Activated CD4-positive, alpha-beta T cell treated with anti-CD3 and anti-CD28 coated beads, Interleukin-2, amount 10 ng/mL, durations not matched to agents 24 days and 14 days (primary cell): ENCODE measurements at places on chromosomes 4 and X. TPM values are rescaled to one million over a fixed set of nuclear protein-coding genes. Genes with fewer than 3 reads are reported as not detected.

DNA sequence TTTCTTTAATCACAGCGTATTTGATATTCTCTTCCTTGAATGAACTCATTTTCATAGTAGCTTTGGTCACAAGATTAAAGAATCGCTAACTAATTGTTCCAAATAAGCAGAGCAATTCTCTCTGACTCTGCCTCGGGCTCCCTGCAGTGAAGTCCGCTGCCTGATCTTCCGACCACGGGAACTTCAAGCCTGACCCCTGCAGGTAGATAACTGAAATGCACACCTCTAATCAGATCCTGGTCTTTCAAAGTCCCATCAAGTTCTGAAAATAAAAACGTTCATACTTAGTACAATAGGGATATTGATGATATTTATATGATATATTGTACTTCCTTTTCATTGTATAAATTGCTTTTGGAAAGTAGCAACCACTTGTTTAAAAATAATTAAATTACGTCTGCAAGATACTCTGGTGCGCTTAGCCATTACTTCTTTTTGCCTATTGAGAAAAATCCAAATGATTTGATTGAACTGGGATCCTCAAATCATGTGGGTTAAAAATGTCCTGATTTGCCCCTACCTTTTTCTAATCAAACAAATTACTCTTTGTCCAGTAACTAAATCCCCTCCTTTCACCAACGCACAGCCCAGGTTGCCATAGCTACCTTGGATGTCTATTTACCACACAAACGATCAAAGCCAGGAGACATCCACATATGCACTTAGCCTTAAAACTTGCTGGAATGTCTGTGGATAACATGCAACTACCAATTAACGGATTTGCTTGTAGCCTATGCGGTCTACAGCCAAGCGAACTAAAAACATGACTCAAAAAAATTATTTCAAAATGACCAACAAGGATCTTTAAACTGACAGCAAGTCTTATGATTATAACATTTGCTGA, 4.2 kb downstream of the MID1 start:
- peak; percentile 55 for DNase-seq

- DNase-seq = peak; percentile 87
Observed at GRCh38 chr4:139950568-139950967, 203.4 kb downstream of the MAML3 start.

DNA sequence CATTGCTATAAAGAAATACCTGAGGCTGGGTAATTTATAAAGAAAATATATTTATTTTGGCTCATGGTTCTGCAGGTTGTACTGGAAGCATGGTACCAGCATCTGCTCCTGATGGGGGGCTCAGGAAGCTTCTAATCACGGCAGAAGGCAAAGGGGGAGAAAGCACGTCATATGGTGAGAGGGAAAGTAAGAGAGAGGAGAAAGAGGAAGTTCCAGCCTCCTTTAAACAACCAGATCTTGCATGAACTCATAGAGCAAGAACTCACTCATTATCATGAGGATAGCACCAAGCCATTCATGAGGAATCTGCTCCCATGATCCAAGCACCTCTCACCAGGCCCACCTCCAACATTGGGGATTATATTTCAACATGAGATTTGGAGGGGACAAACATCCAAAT, 125.0 kb upstream of the GRPR start:
- no peak for DNase-seq

DNA sequence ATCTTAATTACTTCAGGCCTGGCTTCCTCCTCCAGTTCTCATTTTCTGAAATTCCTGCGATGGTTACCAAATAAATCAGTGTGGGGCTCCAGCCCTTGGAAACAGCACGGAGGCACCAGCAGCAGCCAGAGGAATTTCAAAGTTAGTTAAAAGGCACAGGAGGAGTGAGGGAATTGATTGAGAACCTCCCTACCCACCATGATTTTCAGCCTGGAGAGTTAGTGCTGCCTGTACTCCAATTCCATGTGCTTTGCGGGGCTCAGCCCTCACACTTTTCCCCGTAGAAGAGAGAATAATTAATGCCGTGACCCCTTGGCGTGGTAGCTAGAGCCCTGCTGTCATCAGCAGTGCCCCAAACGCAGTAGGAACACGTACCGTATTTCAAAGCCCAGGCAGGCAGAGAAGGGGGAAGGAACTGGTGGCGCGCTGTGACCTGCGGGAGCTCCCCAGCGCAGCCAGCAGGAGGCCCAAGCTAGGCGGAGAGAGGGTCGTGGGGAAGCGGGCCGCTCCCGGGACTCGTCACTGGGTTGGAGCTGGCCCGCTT, 84.0 kb upstream of the IGFBP7 start:
- no peak for DNase-seq

- no peak for DNase-seq
Observed at GRCh38 chr4:22410645-22411247, 105.1 kb downstream of the ADGRA3 start.

- no peak for DNase-seq
Observed at GRCh38 chrX:125210146-125210545, 109.5 kb upstream of the TEX13C start.

GRCh38 chr4:94507281-94507680, 55.5 kb downstream of the PDLIM5 start:
- no peak for DNase-seq

Gene CT45A8
- total RNA-seq = not detected in 2 replicates

- DNase-seq = no peak
Observed at GRCh38 chrX:124307253-124307907, 25.1 kb upstream of the TEX13D start.

- peak; percentile 68 for DNase-seq
Observed at GRCh38 chrX:100928660-100929613, at the start of gene XKRX. XKRX (minus strand) TSS chrX:100928917; CDS start chrX:100928304, 613 bp downstream.

- DNase-seq = no peak
Observed at GRCh38 chr4:43471950-43472349, 579.4 kb downstream of the GRXCR1 start.

Gene REPS2
- total RNA-seq = not detected in 2 replicates

Gene KLKB1
- total RNA-seq = 0.09 and 0.12 TPM in 2 replicates

GRCh38 chr4:40150932-40151331, 45.9 kb upstream of the RHOH start:
- DNase-seq = no peak

DNA sequence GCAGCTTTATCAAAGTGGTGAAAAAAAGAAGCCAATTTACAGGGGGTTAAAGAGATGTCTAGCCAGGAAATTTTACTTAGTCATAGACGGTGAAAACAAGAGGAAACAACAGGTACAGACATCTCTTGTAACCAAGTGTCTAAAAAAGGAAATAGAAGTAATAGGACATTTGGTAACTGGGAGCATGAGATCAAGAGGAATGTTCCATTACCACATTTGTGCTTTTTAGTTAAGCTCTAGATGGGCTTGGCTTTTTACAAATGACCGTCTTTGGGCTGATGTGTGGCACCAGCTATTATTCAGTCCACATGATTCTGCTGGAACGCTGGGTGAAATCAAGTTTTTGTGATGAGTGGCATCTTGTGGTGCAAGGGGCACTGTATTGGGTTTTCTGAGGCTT, 179.5 kb downstream of the SMIM20 start:
- DNase-seq = no peak

DNA sequence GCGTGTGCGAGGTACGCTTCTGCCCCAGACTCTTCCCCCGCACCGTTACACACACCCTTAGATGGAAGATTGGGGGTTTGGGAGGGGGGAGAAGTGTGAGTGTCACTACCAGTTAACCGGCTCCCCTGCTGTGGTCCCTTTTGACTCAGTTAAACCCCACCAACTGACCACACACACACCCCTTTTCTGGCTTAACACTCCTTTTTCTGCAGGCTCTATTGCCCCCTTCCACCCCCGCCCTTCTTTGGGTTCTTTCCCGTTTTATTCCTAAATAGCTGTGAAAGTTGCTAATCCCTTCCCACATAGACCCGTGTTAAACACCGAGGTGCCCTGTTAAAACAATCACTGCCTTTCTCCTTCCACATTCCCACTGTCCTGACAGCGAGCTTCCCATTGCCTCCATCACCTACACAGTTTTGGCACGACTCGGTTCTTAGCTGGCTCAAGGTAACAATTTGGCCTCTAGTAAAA, 3.7 kb upstream of the NR3C2 start:
- DNase-seq = no peak

Gene F9
- total RNA-seq = not detected in 2 replicates

DNA sequence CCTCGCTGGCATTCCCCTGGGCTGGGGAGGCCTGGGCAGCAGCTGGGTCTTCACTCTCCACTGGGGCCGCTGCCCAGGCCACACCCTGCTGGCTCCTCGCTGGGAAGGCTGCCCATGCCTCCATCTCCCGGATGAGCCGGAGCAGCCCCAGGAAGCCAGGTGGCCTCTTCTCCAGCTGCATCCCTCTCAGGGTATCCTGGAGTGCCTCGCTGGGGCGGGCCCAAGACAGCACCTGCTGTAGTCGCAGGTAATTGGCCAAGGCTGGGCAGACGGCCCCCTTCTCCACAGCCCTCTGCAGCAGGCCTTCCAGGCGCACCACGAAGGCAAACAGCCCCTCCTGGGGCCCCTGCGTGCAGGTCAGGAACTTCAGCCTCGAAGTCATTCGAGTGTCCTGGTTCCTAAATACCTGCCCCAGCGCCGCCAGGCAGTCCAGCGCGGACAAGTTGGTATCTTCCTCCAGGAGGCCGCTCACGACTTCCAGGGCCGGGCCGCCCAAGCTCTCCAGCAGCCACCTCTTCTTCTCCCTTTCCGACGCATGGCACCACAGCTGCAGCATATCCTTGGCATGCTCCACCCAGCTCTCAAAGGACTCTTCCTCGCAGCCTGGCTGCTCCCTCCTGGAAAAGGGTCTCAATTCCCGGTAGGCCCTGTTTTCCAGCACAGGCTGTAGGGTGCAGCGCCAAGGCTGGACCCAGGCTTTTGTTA, 3.7 kb downstream of the PNMA6E start:
- DNase-seq = no peak

DNA sequence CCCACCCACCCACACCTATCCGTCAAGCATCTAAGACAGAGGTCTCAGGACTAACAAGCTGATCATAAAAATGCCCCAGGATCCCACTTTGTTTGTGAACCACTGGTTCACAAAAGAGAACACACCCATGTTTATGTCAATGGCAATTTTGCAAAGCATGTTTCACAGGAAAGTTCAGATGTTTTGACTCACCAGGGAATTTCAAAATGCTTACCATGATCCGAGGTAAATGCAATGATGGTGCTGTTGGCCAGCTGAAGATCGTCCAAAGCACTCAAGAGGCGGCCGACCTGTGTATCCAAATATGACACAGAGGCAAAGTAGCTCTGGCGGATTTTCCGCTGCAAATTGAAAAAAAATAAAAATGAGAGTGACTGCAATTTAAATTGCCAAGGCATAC, 15.0 kb downstream of the IDS start:
- DNase-seq = no peak

DNA sequence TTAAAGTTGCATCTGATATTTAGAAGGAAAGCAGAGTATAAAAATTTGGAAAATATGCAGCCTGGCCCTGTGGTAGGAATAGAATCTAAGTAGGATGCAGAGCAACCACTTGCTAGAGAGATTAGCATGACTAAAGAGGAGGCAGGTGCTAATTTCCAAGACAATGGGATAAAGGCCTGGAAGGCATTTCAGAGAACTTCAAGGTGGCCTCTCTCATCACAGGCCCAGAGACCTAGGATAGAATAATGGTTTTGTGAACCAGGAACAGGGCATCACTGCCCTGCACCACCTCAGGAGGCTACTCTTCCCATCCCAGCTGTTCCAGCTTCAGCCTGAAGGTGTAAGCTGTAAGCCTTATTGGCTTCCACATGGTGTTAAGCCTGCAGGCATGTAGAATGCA, 621.7 kb upstream of the HS3ST1 start:
- no peak for DNase-seq

Gene MAOA
- total RNA-seq = 1.8 and 2.0 TPM in 2 replicates

GRCh38 chr4:182478475-182478874, 235.3 kb downstream of the TENM3 start:
- no peak for DNase-seq

DNA sequence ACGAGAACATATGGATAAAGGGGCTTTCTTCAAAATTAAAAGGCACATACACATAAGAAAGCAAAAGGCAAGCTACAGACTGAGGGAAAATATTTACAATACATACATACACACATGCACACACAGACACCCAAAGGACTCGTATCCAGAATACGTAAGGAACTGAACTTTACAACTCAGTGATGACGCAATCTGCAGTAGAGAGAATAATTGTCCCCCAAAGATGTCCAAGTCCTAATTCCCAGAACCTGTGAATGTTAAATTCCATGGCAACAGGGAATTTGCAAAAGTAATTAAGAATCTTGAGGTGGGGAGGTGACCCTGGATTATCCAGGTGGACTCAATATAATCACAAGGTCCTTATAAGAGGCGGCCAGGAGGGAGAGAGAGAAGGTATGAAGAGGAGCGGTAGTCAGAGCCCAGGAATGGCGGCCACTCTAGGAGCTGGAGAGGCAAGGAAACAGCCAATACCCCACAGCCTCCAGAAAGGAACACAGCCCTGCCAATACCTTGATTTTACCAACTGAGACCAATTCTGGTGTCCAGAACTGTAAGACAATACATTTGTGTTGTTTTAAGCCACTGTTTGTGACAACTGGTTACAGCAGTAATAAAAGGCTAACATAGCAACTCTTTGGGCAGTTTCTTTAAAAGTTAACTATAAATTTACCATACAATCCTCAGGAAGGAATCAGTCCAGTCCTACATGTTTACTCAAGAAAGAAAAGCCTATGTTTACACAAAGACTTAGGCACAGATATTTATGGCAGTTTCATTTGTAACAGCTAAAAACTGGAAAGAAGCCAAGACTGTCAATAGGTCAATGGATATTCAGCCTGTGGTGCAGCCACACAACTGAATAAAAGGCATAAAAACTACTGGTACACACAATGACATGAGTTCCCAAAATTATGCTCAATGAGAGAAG, 27.3 kb upstream of the STS start:
- no peak for DNase-seq

Gene AFF2
- total RNA-seq = 0.70 and 1.1 TPM in 2 replicates
